Spleen (tissue), 13 donors: ENCODE measurements at places on chromosomes 11 and 22. TPM values are rescaled to one million over a fixed set of nuclear protein-coding genes. Genes with fewer than 3 reads are reported as not detected.
A peak's percentile ranks its signal among the peaks of the same experiment; 100 is the strongest.

- no peaks in the 10 kb centered on the region for H3K36me3 ChIP-seq
- H3K4me3 ChIP-seq = no peak overlapping the region
- no peak overlapping the region for H3K27ac ChIP-seq
- H3K4me1 ChIP-seq = no peaks in the 10 kb centered on the region
- H3K27me3 ChIP-seq = no peaks in the 10 kb centered on the region
Observed at GRCh38 chr11:83608571-83608970, 322.4 kb upstream of the CCDC90B start.

DNA sequence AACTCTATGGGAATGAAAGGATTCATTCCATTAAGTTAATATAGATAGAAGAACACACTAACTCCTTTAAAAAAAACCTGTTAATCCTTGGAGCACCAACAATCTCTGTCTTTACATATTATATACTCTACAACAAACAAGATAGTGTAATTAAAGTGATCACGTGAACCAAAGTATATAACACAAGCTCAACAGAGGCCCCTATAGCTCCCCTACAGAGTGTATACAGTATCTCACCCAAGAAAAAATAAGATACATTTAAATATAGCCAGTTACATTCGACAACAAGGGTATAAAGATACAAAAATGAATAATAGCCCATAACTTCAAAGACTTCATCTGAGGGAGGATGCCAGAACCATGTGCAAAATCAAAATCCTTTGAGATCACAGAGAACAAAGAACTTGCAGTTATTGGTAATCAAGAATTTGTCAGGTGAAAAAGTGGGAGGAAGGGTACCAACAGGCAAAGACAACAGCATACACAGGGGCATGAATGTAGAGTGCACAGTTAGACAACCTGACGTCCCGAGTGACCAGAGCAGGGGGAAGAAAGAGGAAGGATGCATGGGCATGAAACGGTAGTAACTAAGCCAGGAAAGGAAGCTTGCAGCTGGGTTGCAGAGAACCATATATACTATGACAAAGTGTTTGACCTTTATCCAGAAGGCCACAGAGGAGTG lies 4.7 kb downstream of the FCHSD2 start:
- peak overlapping the region; percentile 9 for H3K27ac ChIP-seq
- peaks cover 45% of the 10 kb centered on the region for H3K4me1 ChIP-seq
- no peaks in the 10 kb centered on the region for H3K27me3 ChIP-seq

Gene SIK2
- 2.9 TPM for polyA plus RNA-seq

GRCh38 chr22:17824457-17824856 lies 50.2 kb upstream of the BID start:
- DNase-seq = no peak
- no peak overlapping the region for H3K4me3 ChIP-seq
- no peak overlapping the region for H3K27ac ChIP-seq
- H3K4me1 ChIP-seq = peaks cover 2% of the 10 kb centered on the region
